GM23338 (cell line): ENCODE measurements at places on chromosomes 7 and 10. TPM values are rescaled to one million over a fixed set of nuclear protein-coding genes. Genes with fewer than 3 reads are reported as not detected.

WEE2 gene
- 0.16 TPM in 1 of 2 replicates, not detected in the other for total RNA-seq

CRYGN gene
- 0.59 and 1.1 TPM in 2 replicates for total RNA-seq

GALNT17 gene
- 51.2 and 65.6 TPM in 2 replicates for total RNA-seq

CUL2 gene
- 32.9 and 38.3 TPM in 2 replicates for total RNA-seq

DNA sequence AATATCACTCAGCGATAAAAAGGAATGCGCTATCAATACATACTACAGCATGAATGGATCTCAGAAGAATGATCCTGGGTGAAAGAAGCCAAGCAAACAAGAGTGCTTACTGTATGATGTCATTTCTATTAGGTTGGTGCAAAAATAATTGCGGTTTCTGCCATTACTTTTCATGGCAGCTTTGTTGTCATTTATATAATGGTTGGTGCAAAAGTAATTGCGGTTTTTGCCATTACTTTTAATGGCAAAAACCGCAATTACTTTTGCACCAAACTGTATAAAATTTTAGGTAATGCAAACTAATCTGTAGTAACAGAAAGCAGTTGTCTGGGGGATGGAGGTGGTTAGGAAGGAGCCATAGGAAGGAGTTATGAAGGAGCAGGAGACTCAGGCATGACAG lies 318.3 kb upstream of the ZMIZ1 start:
- H3K4me3 ChIP-seq, result no peak overlapping the region
- H3K4me1 ChIP-seq, result no peaks in the 10 kb centered on the region
- no peaks in the 10 kb centered on the region for H3K36me3 ChIP-seq
- no peak for DNase-seq

DNA sequence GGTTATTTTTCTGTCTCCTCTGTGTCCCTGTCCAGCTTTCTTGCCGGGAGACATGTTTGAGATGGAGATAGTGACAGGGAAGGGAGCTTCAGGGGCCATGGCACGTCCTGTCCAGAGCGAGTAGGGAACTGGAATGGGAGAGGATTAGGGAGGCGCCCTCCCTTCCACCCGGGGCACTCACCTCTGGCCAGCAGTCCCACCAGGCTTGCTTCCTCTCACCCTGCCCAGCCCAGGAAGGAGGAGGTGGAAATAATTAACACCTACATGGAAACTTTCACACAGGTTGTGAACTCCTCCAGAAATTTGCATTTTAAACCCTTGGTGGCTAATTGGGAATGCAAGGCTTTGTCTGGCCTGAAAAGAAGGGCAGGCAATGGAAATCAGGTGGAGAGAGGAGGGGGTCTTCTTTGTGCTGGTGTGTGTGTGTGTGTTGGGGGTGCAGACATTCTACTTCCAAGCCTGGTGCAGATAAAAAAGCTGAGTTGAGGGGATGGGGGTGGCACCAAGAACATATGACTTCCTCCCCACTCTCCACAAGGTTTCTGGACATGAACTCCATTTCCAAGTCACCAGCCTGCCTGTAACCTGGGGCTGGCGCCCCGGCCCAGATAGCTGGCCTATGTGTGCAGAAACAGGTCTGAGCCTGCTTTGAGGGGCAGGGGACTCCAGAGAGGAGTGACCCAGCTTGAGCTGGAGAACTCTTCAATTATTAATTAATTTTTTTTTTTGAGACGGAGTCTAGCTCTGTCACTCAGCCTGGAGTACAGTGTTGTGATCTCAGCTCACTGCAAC lies 199.4 kb downstream of the CYP26A1 start:
- peak overlapping the region; percentile 100 for H3K27ac ChIP-seq
- no peaks in the 10 kb centered on the region for H3K27me3 ChIP-seq
- peaks cover 36% of the 10 kb centered on the region for H3K4me1 ChIP-seq
- H3K4me3 ChIP-seq, result peak overlapping the region; percentile 41

DNA sequence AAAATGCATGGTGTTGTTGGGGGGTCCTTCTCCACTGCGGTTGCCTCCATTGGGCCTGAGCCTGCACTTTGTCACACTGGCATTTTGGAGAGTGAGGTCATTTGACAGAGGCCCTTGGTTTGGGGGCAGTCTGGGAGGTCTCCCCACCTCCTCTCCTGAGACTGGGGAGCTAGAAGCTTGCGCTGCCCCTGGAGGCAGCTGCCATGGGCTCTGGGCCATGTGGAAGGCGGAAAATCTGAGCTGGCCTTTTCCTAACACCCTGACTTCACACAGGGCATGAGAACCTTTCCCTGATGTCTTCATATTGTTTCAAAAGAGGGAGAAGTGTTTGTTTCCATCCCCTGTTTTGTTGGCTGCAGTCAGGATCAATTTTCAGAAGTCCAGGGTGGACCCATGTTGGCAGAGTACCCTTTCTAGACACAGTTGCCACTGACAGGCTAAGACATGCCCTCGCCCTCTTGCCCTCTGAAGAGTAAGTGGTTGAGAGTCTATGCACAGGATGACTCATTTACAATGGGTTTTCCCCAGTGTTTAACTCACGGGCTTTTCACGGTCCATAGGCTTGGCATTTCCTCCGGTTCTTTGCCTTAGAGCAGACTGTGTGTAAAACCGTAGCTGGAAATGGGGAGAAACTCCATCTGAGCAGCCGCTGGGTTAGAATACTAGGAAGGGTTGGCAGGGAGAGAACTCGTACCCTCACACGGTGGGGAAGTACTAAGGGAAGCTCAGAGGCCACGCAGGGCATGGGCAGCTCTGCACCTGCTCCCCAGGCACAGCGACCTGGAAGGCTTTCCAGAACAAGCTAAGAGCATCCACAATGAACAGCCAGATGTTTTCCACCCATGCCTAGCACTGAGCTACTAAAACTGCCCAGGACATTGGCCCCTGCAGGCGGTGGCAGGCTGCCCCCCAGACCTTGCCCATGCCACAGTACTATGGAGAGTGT lies 655.0 kb downstream of the SDK1 start:
- no peak overlapping the region for H3K4me3 ChIP-seq
- no peak for DNase-seq
- H3K27me3 ChIP-seq, result no peaks in the 10 kb centered on the region
- no peak overlapping the region for H3K27ac ChIP-seq
- H3K4me1 ChIP-seq, result no peaks in the 10 kb centered on the region

- no peaks in the 10 kb centered on the region for H3K27me3 ChIP-seq
- peak overlapping the region; percentile 42; the same call in 1 of the 2 replicates for H3K27ac ChIP-seq
- H3K4me1 ChIP-seq, result no peaks in the 10 kb centered on the region; the same call in 1 of the 2 replicates
- DNase-seq, result no peak
- no peaks in the 10 kb centered on the region for H3K36me3 ChIP-seq
Measured at GRCh38 chr10:75203724-75204123, 6.9 kb upstream of the VDAC2 start.

- no peaks in the 10 kb centered on the region for H3K27me3 ChIP-seq
- peak within 1 kb of the TSS; percentile 97 for H3K27ac ChIP-seq
- peak within 1 kb of the TSS; percentile 81 for H3K4me3 ChIP-seq
- peak; percentile 81 for DNase-seq
- peaks cover 35% of the 10 kb centered on the region for H3K4me1 ChIP-seq
Measured at GRCh38 chr7:94907026-94907810, at the start of gene PPP1R9A. Gene PPP1R9A, plus strand, starts transcription at chr7:94907594. Its CDS starts 2,520 bp downstream, at chr7:94910114.

- no peak overlapping the region for H3K4me3 ChIP-seq
- H3K27ac ChIP-seq, result no peak overlapping the region
- no peak for DNase-seq
- peaks cover 13% of the 10 kb centered on the region; the same call in 1 of the 2 replicates for H3K4me1 ChIP-seq
- no peaks in the 10 kb centered on the region for H3K36me3 ChIP-seq
Measured at GRCh38 chr10:14592566-14592965, 182.1 kb downstream of the FAM107B start.

DNA sequence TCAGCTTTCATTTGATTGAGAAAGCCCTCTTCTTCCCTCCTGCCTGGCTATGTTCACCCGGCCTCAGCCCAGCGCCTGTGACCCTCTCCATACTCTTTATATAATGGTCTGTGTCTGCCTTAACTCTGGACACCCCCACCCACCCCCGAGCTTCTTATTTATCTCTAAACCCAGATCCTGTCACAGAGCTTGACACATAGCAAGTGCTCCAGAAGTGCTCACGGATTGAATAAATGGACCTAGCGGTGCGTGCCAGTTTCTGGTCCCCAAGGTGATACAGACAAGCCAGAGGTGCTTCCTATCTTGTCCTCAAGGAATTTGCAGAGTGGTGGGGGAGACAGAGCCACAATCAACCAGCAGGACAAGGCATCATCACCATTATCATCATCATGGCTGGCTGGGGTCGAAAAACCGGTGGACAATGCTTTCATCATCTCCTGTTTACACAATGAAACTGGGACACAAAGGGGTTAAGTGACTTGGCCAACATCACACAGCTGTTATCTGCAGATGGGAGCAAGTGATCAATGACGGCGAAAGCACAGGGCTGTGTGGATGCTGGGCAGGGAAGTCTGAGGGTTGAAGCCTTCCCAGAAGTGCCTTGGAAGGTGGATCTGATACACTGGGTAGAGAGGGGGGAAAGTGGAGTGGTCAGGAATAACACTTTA lies 2.2 kb upstream of the LOXL4 start:
- no peaks in the 10 kb centered on the region for H3K36me3 ChIP-seq
- DNase-seq, result no peak
- H3K27me3 ChIP-seq, result peaks cover 11% of the 10 kb centered on the region; the same call in 1 of the 2 replicates
- no peak overlapping the region for H3K27ac ChIP-seq

GRCh38 chr10:105885495-105885894 lies 1244.4 kb downstream of the SORCS3 start:
- no peaks in the 10 kb centered on the region for H3K27me3 ChIP-seq
- DNase-seq, result no peak
- H3K4me3 ChIP-seq, result no peak overlapping the region
- H3K4me1 ChIP-seq, result no peaks in the 10 kb centered on the region
- H3K27ac ChIP-seq, result no peak overlapping the region

GRCh38 chr7:133827707-133828623 lies 299.2 kb upstream of the LRGUK start:
- H3K27ac ChIP-seq, result no peak overlapping the region
- no peaks in the 10 kb centered on the region for H3K36me3 ChIP-seq
- no peaks in the 10 kb centered on the region for H3K27me3 ChIP-seq
- DNase-seq, result no peak

DNA sequence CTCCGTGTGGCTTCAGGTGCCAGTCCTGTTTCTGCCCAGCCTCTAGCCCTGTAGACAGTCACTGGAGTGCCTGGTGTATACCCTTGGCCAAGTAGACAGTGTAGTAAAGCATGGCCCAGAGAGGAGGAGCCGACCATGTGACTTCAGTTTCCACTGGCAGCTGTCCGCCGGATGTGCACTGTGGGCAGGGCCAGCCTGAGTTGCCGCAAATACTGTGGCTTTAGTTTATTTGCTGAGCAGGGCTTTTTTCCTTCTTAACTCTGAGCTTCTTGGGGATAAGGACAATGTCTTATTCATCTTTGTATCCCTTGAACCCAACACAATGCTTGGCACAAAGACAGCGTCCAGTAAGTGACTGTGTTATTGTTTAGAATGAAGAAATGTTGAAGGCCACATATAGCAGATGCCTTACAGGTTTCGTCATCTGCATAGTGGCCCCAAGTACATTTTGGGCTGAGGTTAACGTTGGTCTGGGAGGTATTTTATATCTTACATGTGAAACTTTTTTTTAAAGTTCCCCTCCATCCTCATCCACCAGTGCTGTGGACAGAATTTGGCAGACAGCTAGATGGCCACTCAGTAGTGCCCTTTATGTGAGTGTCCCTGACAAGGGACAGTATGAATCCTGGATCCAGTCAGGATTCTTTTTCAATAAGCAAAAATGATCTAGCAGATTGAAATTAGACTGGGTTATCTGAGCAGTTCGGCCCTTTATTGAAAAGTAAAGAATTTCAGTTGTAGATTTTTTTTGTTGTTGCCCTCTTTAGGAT lies 40.6 kb downstream of the CYP17A1 start:
- H3K4me1 ChIP-seq, result peaks cover 21% of the 10 kb centered on the region
- no peak for DNase-seq
- no peak overlapping the region; the same call in 1 of the 2 replicates for H3K27ac ChIP-seq
- no peak overlapping the region for H3K4me3 ChIP-seq

GRCh38 chr7:1368682-1369571 lies 90.3 kb downstream of the MICALL2 start:
- H3K4me3 ChIP-seq, result peak overlapping the region; percentile 50
- H3K27me3 ChIP-seq, result peaks cover 13% of the 10 kb centered on the region; the same call in 1 of the 2 replicates
- H3K27ac ChIP-seq, result no peak overlapping the region
- DNase-seq, result peak; percentile 96
- H3K36me3 ChIP-seq, result no peaks in the 10 kb centered on the region

DNA sequence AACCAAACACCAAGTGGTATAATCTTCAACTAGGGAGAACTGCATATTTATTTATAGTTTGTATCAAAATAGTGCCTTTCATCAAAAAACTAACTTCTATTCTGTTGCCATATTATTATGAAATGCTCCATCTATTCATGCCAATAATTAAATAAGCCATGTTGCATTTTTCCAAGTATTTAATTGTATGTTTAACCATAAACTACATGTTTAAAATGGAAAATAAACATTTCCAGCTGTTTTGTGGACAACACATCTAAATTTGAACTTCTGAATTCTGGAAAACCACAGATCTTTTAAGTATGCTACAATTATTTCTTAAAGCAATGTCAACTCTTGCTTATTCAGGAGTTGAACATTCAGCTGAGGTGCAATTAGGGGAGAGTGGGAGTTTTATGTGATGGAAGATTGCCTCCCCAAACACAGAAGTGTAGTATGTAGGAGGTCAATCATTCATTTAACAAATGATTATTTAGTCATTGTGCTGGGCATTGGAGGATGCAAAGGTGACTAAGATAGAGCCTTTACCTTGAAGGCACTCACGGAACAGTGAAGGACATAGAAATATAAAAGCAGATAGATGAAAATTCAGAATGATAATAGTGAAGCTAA lies 80.7 kb upstream of the PPP1R3C start:
- H3K4me3 ChIP-seq, result no peak overlapping the region
- no peak overlapping the region for H3K27ac ChIP-seq
- no peaks in the 10 kb centered on the region for H3K27me3 ChIP-seq
- H3K4me1 ChIP-seq, result no peaks in the 10 kb centered on the region
- no peaks in the 10 kb centered on the region for H3K36me3 ChIP-seq

GRCh38 chr10:81496626-81497025 lies 378.4 kb upstream of the NRG3 start:
- no peak for DNase-seq
- no peaks in the 10 kb centered on the region for H3K36me3 ChIP-seq
- peaks cover 4% of the 10 kb centered on the region; the same call in 1 of the 2 replicates for H3K4me1 ChIP-seq
- H3K27me3 ChIP-seq, result no peaks in the 10 kb centered on the region
- no peak overlapping the region for H3K4me3 ChIP-seq
- H3K27ac ChIP-seq, result no peak overlapping the region
